AG20443 (cell line): ENCODE measurements at places on chromosomes 5 and 9.

GRCh38 chr9:112971415-112971814 lies 40.6 kb downstream of the ZNF883 start:
- peak; percentile 47 for DNase-seq

DNA sequence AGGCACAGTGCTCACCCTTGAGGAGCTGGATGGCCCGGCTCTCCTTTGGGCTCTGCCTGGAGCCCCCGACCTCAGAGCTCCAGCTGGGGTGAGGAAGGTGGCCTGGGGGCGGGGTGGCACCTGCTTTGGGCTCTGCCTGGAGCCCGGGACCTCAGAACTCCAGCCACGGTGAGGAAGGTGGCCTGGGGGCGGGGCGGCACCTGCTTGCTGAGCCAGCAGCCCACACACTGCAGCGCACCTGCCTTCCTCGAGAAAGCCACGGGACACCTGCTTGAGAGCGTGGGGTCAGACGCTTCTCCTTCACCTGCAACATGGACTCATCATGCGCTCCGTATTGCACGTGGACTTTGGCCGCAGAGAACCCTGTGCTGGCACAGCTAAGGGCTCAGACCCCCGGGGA lies 51.8 kb downstream of the IRX2 start:
- DNase-seq, result no peak

DNA sequence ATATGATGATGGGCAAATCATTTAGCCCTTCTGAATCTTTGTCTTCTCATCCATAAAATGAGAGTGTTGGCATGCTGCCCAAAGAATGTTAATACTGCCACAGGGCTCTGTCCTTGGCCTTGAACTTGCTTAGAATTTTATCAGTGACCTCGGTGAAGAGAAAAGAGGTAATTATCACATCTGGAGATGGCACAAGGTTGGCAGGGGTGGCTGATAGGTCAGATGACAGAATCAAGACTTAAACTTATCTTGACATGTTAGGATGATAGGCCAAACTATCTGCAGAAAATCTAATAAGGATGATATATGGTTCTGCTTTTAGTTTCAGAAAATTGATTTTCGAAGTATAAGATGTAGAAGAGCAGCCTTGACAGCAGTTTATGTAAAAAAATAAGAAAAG lies 599.1 kb upstream of the CLINT1 start:
- no peak for DNase-seq

GRCh38 chr9:135512241-135512603 lies 9.0 kb upstream of the LCN1 start:
- DNase-seq, result no peak

- no peak for DNase-seq
Observed at GRCh38 chr5:17388717-17389116, 109.3 kb upstream of the TAF11L2 start.

DNA sequence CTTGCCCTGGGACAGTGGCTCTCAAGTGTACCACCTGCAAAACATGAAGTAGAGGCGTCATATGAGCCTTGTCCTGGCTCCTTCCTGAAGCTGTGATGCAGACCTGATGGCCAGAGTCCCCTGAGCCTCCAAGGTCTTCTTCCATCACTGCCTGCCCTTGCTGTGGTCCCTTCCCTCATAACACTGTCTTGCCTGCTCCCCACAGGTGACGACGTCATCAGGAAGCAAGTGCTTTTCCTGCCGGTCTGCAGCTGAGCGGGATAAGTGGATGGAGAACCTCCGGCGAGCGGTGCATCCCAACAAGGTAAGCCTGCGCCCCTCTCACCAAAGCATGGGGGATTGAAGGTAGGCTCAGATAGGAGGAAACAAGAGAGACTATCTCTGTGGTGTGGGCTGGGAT lies 107.3 kb downstream of the DAB2IP start:
- no peak for DNase-seq

- DNase-seq, result no peak
Observed at GRCh38 chr5:93604644-93605515, 21.9 kb downstream of the NR2F1 start.

DNA sequence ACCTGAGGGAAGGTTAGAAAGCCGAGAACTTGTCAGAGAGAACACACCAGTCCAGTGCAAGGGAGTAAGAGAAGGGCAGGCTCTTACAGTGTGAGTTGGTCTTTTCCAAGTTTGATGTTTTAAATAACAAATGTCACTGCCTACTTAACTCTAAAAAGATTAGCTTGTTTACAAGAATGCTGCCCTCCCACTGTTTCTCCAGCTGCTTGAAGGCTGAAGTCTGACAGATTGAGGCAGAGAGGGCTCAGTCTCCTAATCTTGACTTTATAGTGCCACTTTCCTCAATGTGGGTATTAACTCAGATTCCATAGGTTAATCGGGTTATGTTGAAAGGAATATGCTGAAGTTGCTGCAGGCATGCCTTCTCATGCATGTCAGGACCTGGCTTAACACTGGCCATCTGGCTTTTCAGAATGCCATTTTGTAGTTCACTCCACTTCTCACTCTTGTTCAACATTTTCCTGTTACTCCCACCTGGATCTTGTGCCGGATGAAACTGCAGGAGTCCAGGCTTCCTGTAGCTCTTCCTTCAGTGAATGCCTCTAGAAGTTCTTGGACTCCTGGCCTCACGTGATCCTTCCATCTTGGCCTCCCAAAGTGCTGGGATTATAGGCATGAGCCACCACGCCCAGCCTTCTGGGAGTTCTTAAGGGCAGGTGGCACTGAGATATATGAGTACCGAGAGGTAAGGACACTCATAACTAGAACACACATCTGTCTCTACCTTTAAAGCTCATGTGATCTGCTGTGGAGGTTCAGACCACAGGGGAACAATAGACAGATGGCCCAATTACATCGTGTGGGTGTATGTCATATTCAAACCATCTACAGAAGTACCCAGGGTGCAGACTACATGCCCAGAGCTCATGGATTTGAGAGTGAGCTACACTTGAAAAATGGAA lies 249.7 kb downstream of the ARHGAP26 start:
- DNase-seq, result no peak

GRCh38 chr5:108753331-108753730 lies 5.6 kb downstream of the FER start:
- DNase-seq, result no peak

DNA sequence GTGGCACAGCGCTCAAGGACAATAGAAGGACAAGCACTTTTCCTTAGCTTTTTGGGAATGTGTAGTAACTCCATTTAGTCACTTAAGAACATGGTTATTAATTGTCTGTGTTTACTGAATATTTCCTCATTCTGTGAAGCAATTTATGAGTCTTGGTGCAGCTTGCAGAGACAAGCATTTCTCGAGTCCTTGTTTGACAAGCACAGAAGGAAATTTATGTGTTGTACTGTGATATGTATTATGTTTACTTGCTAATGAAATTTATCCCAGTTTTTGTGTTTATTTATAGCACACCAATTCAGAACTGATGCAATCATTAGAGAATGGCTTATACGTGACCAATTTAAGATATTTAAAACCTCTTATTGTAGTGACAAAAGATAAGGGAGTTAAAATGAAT lies 168.6 kb downstream of the PRELID2 start:
- DNase-seq, result no peak

DNA sequence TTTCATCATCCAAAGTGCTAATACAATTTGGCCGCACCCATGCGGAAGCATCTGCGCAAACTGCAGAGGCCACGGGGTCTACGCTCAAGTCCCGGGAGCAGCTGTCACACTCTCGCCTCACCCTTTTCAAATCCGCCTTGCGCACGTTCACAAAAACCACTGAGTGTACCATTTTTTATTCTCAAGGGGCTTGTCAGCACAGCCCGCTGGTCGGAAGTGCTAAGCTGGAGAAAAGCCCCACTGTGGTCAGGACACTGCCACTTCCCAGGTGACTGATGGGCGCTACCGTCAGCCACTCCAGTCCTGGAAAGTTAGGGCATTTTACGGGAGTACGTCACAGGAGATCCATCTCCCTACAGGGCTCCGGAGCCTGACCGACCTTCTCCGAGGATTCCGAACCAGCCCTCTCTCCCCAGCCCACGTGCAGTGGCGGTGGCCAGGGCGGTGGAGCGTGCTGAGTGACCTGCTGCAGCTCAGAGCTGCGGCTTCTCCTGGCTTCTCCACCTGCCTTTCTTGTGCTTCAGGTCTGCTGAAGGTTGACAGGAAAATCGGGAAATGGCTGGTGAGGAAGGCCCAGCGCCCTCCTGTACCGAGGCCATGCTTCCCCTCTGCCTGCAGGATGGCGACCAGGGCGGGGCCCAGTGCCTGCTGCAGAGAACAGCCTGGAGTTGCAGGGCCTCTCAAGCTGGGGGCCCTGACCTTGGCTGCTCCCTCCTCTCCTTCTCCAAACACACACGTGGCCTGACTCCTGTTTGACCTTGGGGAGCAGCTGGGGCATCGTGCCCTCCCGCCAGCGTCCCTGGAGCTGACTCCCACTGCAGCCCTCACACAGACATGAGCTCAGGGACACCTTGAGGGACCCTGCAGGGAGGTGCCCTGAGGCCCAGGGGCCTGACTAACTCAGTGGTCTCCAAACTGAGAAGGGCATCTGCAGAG lies 14.3 kb downstream of the RASGEF1C start:
- no peak for DNase-seq

DNA sequence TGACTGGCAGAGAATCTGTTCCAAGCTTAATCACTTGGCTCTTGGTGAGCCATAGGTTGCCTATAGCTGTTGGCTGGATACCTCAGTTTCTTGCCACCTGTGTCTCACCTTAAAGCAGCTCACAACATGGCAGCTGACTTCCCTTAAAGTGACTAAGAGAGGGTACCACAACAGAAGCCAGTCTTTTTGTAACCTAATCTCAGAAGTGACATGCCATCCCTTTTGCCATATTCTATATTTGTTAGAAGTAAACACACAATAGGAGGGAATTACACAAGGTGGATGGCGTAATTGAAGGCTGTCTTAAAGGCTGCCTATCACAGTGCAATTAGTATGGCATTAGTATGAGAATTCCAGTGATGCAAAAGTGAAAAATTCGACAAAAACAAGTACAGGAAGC lies 28.1 kb downstream of the NIPBL start:
- DNase-seq, result no peak

GRCh38 chr5:89756955-89757354 lies 652.6 kb downstream of the CETN3 start:
- DNase-seq, result no peak

- DNase-seq, result no peak
Observed at GRCh38 chr5:128579093-128579492, 41.0 kb upstream of the FBN2 start.

- DNase-seq, result no peak
Observed at GRCh38 chr5:55860288-55860687, 9.1 kb downstream of the IL31RA start.

GRCh38 chr9:84277646-84278045 lies 62.9 kb downstream of the SLC28A3 start:
- no peak for DNase-seq

DNA sequence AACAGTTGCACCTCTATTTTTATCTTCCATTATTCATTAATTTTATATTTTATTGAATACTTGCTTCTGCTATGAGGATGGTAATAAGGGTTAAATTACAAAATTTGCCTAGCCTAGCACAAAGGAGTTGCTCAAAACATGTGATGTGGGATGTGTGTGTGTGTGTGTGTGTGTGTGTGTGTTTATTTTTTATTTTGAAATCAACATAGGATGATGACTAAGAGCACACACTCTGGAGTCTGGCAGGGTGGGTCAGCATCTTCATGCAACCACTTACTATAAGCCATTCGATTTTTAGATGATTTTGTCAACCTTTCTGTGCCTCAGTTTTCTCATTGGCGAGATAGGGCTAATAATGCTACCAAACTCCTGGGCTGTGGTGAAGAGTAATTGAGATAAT lies 57.7 kb upstream of the MAMDC2 start:
- DNase-seq, result no peak

GRCh38 chr9:137000177-137000930 lies 4.0 kb upstream of the CLIC3 start:
- DNase-seq, result peak; percentile 65

DNA sequence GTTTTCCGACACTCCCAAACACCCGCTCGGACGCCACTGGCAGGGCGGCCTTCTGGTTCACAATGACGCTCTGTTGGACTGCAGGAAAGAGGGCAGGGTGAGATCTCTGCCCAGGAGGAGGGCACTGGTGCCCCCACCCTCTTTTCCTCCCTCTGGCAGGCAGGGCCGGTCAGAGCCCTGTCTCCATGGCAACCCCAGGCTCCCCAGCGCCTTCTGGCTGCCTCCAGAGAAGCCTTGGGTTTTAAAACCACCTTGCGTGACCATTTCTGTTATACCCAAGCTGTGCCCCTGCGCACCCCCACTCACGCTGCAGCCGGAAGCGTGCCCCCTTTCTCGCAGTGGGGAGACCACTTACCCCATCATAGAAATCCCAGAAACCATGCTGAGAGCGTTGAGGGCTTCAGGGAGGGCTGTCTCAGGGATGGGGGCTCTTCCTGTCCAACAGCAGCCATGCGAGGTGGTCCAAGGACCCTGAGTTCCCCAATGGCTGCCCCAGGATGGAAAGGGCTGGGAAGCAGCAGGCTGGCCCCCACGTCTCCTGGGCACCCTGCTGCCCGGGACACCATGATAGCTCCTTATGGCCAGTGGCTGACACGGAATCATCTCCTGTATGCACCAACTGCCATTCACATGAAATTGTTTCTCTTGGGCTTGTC lies 7.3 kb downstream of the C9orf50 start:
- no peak for DNase-seq

- no peak for DNase-seq
Observed at GRCh38 chr9:133476036-133476931, 2.6 kb downstream of the SLC2A6 start.

DNA sequence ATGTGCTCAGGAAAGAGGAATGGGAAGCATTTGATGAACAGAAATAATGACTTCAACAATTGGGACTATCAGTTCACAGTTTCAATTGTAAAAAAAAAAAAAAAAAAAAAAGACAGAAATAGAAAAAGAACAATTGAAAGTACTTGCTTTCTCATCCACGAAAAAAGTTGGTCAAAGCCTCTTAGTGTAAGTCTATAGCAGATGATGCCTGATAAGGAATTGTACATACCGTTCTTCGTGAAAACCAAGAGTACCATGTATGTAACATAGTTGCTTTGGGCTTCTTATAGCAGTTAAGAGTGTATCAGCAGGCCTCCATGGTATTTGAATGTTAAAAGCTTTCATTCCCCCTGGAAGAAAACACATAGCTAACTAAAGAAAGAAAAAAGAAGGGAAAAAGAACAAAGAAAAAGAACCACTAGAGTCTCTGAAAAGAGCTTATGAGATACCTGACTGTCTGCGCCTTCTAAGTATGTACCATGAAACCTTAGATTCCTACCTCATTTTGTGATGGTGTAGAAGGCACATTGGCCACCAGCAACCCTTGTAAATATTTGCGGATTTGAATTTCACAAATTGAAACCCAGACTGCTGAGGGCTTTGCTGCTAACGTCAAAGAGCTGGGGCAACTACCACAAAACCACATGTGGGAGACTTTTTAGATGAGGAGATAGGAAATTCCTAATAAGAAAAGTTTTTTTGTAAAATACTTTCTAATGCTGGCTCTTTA lies 75.2 kb downstream of the TMC1 start:
- DNase-seq, result no peak

GRCh38 chr9:108535526-108535925 lies 320.3 kb downstream of the ACTL7B start:
- no peak for DNase-seq
